ENCODE measurements at places on chromosomes 6 and 20. TPM values are rescaled to one million over a fixed set of nuclear protein-coding genes. Genes with fewer than 3 reads are reported as not detected.

Gene HLA-DMB
- 178 TPM for total RNA-seq

Gene ZSCAN16
- total RNA-seq = 11.7 TPM

Gene SNX5
- 226 TPM for total RNA-seq

Gene ARMC12
- total RNA-seq = 0.98 TPM

Gene IMPG1
- not detected for total RNA-seq

Gene TIAM2
- total RNA-seq = 21.9 TPM

Gene ZNF334
- 1.8 TPM for total RNA-seq

Gene COL11A2
- 1.3 TPM for total RNA-seq

Gene RFX6
- total RNA-seq = not detected

Gene PSORS1C2
- total RNA-seq = not detected

Gene CGAS
- 19.9 TPM for total RNA-seq

Gene CCHCR1
- 17.8 TPM for total RNA-seq

Gene SLC35F1
- total RNA-seq = 1.8 TPM

Gene TPX2
- total RNA-seq = 16.2 TPM

Gene CNR1
- total RNA-seq = 5.2 TPM

Gene FAM83C
- total RNA-seq = not detected
